ENCODE measurements at places on chromosomes 13 and 19.

GRCh38 chr19:45693106-45693788 is 781 bp downstream of the QPCTL start:
- DNase-seq: peak; percentile 79

DNA sequence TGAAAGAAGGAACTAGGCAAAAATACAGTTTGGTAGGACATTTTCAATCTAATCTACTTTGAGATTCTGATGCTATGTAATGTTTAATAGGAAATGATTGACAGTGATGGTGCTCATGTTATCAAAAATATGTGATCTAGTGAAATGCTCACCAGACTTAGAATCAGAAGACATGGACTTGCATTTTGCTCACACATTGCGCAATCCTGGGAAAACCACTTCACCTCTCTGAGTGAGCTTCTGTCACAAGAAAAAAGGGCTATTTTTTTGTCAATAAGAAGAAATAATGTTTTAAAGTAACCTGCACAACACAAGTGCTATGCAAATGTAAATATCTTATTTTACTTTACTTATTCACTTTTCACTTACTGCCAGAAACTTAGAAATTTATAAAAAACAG is 380.9 kb upstream of the HTR2A start:
- DNase-seq: peak; percentile 44

- no peak for DNase-seq
These were observed 38.5 kb upstream of the ATP11A start for GRCh38 chr13:112651311-112651710.

GRCh38 chr19:28067882-28068281 is 1145.1 kb downstream of the UQCRFS1 start:
- no peak for DNase-seq

- no peak for DNase-seq
These were observed 13.3 kb downstream of the PLIN4 start for GRCh38 chr19:4504891-4505569.

DNA sequence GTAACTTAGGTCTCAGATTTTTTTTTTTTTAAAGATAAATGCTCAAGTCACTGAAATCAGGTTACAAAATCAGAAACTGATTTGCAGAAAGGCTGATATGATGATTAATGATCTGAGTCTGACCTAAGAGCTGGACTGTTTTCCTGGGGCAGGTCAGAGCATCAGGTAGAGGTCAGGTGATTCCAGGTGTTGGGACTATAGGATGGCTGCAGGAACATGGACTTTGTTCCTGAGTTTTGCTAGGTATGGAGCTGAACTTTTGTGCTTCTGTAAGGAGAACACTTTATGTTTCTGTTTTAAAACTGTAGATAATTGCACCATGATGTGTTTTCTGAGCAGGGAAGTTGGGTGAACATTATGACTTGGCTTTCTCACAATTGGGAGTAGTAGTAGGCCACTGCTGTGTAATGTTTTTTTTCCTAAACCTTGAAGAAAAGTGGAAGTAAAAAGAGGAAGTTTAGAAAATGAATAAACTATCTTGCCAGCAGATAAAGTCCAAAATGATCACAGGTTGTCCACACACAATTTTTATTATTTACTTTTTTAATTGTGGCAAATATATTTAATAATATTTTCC is 297.2 kb downstream of the DCT start:
- DNase-seq: no peak

DNA sequence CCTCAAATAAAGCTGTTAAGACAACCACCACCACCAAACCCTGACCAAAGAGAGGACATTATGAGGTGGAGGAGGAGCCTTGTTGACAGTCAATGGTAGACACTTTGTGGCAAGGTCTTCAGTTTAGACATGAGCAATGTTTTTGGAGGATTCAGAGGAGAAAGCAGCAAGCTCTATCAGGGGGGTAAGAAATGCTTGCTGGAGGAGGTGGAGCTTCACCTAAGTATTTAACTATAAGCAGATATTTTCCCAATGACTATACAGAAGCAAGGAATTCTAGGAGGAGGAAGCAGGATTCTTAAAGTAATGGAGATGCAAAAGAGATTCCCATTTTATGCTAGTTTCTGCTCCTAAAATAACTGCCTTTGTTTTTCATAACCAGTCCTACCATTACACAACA is 74.2 kb downstream of the TRPC4 start:
- no peak for DNase-seq

DNA sequence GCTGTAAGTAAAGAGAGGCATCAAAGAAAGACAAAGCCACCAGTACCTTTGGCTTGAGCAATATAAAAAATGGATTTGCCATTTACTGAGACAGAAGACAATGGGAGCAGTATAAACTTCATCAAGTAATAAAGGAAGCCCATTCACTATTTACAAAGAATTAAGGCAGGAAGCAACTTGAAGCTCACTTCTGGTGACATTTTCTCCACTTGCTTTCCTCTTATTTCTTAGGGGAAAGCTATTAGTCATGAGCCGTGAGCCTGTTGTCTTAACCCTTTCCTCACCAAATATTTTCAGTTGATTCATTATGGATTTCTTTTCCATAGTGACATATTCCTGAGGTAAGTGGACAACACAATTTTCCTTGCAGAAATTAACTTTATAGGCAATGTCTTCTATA is 156.8 kb downstream of the DNAJC3 start:
- DNase-seq: peak; percentile 51

DNA sequence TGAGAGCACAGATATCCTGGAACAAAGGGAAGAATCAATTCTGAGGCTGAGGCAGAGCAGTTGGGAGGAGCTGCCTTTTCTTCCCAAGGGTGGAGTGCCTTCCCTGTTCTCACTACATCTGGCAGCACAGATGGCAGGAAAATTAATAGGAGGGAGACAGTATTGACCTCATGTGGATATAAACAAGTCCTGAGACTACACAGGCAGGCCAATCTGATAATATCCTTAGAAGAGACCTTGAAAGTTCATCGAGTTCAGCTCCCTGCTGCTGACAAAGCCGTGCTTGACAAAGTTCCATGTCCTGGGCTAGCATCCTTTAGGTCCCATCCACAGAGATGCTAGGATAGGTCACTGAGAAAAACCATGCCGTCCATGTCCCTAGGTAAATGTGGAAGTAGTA is 1451.5 kb downstream of the EFNB2 start:
- DNase-seq: no peak

DNA sequence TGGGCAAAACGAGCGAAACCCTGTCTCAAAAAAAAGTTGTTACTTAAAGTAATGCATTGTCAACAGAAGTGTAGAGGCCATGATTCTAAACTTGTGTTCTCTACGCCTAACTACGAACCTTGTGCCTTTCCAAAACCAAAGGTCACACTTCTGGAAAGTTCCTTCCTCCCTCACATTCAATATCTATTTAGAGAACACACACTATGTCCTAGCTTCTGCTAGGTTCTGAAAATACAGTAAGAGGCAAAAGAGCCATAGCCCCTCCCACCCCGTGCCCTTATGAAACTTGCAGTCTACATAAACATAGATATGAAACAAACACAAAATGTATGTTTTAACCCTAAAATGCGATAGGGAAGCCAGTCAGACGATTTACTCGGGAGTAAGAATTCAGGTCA is 36.4 kb downstream of the RNF6 start:
- no peak for DNase-seq

GRCh38 chr13:38412266-38412665 is 62.6 kb downstream of the UFM1 start:
- DNase-seq: no peak

DNA sequence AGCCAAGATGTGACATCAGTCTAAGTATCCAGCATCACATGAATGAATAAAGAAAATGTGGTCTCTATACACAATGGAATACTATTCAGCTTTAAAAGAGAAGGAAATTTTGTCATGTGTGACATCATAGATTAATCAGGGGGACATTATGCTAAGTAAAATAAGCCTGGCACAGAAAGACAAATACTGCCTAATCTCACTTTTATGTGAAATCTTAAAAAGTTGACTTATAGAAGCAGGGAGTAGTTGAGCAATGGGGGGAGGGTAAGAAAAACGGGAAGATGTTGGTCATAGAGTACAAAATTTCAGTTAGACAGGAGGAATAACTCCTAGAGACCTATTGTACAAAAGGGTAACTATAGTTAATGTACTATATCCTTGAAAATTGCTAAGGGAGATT is 10.4 kb upstream of the LCP1 start:
- no peak for DNase-seq

GRCh38 chr13:48586591-48587103 is 53.8 kb upstream of the RCBTB2 start:
- no peak for DNase-seq

- DNase-seq: no peak
These were observed 18.4 kb upstream of the FEM1A start for GRCh38 chr19:4773047-4773640.

DNA sequence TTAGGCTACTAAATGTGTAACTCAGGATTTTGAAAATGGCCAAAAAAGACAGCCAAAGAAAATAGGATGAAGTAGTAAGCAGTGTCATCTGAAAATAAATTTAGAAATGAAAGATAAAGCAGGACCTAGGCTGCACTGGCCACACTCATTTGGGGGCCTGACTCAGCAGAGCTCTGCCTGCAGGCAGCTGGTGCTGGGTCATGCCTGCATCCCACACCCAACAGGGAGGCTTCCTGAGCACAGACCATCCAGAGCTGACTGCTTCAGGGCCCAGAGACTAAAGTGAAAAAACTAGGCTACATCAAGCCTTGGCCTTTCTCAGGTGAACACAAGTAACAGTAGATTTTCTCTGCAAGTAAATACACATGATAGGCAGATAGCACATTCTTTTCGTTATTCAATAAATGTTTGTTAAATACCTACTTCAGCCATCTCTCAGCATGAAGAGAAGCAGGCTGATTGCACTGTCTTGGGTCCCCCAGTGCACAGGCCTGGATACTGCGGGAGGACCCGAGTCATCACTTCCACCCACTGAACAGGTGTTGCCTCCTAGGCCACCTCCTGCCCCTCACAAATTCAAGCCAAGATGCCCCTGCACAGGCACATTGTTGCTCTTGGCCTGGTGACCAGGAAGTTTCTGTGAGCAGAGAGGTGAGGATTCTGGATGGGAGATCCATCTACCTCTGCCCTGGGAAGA is 284.0 kb downstream of the OXGR1 start:
- DNase-seq: no peak

DNA sequence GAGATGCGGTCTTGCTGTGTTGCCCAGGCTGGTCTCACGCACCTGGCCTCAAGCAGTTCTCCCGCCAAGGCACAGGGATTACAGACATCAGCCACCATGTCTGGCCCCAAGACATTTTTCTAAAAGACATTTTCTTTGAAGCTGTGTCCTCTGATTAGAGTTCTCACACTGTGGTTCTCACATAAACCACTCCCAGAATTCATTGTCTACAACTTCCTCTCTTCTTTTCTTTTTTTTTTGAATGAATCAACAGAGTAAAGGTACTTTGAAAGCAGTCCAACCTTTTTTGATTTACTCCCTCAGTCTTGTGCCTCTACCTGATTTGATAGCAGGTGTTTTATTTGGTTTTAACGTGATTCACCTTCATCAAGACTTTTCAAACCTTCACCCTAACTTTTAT is 14.3 kb upstream of the SHD start:
- no peak for DNase-seq

DNA sequence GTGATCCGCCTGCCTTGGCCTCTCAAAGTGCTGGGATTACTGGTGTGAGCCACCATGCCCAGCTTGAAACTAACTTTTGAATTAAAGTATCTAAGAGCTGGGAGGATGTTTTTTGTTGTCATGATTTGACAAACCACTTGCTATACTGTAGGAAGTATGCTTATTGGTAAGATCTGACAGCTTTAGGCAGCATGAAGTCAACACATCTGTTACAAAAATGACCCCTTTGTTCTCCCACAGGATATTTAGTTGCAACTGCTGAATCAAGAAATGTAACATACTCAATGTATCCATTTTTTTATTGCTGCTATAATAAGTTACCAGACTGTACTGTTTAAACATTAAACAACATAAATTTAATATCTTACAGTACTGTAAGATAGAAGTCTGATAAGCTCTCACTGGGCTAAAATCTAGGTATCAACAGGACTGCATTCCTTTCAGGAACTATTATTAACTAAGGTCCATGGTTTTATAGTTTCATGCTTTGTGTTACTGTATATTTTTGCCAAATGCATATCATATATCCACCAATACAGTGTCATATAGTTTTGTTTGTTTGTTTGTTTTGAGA is 22.8 kb upstream of the LRP3 start:
- no peak for DNase-seq

DNA sequence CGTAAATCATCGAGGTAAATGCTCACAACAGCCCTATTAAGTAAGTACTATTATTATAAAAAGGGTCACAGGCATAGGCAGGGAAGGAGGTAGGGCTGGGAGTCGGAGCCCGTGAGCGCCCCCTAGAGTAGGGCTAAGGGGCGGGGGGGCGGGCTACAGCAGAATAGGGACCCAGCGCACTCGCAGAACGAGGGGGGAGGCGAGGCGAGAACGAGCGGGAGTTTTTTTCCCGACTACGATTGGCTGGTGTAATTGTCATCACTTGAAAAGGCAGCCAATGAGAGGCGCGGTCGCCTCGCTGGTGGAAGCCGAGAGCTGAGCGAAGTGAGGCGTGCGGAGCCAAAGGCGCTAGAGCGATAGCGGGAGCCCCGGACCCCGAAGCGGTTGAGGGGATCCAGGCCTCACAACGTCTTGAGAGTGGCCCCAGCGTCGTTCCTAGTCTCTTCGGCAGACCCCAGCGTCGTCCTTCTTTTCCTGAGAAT is 24.2 kb downstream of the KEAP1 start:
- DNase-seq: peak; percentile 17

DNA sequence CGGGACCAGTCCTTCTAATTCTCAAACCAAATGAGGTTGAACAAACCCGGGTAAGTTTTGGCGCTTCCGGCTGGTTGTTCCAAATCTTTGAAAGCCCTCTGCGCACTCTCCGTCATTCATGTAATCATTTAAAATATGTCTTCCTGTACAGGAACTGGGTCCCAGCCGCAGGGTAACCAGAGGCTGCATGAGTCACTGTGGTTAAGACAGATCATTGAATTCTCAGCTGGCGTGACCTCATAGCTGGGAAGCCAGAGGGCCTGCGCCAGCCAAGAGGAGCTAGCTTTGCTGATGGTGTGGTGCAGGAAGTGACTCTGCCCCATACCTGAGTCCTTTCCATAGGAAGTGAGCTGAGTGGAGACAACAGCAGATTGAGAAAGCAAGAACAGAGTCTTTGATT is 135.2 kb downstream of the TSHZ3 start:
- peak; percentile 98 for DNase-seq
